ENCODE measurements at places on chromosomes 16 and 17.

DNA sequence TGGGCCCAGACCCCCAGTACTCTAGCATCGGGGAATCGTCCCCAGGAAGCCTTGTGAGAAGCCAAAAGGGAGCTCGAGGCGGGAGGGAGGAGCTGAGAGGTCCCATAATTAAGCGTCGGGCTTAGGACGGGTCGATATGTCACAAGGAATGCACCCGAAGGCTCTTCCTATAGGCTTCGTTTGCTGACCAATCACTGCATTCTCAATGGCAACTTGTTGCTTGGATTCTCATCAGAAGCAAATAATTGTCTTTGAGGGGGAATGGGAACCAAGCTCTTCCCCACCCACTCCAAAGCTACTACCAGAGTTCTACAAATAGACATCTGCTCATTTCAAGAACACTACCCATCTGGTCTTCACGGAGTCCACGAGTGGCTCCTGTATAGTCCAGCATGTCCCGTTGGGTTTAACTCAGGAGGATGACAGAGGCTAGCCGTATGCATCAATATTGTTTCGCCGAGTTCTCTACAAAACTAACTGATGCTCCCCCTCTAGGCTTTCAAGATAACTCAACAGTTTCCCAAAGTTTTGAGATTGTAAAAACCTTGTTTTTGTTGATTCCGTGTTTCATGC, 628 bp upstream of the BLMH start:
- DNase-seq = no peak

DNA sequence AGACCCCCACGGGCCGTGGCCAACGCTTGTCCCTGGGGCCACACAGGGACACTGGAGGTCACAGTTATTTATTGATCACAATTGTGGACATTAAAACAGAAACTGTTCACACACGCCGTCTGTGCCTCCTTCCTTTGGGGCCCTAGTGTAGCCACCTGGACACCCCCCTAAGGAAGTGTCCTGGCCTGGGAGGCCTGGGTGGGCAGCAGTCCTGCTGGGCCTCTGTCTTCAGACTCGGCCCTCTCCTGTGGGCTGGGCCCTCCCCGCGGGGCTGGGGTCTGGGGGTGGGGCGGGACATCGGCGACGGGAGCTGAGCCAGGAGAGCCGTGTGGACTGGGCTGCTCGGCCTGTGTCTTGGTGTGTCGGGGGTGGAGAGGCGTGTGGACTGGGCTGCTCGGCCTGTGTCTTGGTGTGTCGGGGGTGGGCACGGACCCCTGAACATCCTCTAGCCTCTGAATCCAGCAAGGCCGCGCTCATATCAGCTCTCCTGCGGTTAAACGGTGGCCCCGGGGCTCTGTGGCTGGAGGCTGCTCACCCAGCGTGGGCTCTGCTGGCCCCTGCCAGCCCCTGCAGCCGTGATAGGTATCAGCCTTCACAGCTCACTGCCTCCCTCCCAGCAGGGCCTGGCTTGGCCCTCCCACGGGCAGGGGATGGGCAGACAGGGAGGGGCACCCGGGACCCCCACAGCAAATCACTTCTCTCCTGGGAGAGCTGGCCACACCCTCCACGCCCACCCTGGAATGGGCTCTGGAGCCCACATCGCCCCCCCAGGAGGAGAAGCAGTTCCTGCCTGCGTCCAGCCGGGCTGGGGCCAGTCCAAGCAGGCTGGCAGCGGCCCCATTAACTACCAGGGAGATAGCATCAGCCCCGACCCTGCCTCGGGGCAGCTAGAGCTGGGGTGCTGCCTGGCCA, 1.1 kb upstream of the NHLRC4 start:
- no peak for DNase-seq

DNA sequence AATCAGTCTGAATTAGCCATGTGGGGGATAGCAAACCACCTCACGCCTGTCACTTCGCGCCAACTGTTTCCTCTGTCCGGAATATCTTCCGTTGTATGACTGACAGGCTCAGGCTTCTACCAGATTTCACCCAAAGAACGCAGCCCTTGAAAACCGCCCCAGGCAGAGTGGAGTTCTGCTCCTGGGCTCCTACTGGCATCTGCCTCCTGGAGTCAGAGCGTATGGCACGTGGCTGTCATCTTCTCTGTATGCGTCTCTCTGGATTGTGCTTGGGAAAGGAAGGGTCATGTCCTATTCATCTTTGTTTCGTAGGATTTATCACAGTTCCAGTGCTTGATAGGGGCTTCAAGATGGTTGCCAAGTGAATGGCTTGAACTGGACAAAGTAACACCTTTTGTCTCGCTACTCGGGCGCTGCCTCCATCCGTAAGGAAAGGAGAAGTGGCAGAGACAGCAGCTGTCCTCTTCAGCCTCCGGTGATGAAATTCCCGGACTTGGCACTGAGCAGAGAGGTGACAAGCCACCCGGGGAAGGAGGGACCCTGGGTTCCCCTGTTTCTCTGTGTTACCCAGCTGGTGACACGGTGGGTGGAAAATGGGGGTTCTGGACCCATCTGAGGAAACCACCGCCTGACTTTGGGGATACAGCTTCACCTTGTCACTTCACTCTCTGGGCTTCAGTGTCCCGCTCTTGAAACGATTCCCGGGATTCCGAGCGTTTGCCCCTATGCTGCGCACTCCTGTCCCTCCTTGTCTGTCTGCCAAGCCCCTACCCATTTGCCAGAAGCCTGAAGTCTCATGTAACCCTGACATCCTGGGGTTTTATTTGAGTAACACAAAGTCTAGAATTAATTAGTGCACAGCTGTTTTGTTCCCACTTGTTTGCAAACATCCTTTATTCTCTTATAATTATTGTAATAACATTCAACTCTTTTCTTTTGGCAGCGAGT, 13.9 kb downstream of the KIAA0513 start:
- DNase-seq = no peak

DNA sequence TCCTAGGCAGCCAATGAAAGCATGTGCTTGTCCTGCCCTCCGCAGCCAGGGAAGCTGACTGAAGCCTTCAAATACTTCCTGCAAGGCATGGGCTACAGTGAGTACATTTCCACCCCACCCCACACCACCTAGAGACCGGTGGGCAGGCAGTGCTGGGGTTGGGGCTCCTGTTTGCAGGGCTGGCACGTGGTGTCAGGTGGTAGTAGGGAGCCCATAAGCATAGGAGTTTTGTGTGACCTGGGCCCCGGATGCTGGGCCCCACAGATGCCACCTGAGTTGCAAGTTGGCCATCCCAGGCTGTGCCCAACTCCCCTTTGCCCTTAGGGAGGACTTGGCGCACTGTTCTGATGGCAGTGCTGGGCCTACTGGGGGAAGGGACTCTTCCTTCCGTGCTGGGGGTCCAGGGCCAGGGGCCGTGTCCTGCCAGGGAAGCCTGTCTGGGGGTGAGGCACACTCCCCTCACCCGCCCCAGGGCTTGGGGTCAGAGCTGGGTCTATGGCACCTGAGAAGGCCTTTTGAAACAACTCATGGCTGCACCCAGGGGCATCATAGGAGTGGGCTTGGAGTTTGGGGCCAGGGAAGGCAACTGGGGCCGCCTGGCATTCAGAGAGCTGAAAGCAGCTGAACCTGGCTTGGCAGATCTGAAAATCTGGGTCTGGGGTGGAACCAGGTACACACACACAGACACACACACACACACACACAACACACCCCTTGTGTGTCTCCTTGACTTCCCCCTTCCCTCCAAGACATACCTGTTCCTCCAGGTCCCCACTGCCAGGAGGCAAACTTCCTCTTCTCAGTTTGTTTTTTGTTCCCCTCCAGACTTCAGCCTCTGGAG, 5.8 kb upstream of the SETD6 start:
- no peak for DNase-seq

DNA sequence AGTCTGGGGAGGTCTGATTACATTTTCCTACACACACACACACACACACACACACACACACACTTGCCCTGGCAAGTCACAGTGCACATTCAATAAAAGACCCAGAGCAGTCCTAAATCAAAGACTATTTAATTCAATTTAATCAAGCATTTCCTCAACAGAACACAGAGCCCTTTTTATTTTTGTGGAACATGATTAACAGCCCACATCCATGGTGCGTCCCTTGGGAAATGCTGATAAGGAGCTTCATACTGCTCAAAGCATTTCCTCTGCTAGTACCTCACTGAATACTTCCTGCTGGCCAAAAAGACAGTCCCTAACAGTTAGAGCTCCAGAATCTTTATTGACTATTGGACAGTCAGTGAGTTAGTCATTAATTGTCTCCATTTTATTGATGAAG, 43.1 kb upstream of the MYH10 start:
- DNase-seq = no peak

- DNase-seq = no peak
Observed at GRCh38 chr16:84196727-84197394, 5.9 kb downstream of the ADAD2 start.

- no peak for DNase-seq
Observed at GRCh38 chr17:51155416-51155815, 2.1 kb downstream of the NME1 start.

All from stimulated activated CD4-positive, alpha-beta T cell treated with anti-CD3 and anti-CD28 coated beads, Interleukin-15, amount 100 ng/mL, for 1 hour (primary cell).